ENCODE measurements at places on chromosomes 2 and 18.

GRCh38 chr2:232890896-232891601 is 21.0 kb downstream of the SNORC start:
- no peak for DNase-seq

- DNase-seq = no peak
These were observed 106.0 kb downstream of the UBR3 start for GRCh38 chr2:169933124-169933711.

DNA sequence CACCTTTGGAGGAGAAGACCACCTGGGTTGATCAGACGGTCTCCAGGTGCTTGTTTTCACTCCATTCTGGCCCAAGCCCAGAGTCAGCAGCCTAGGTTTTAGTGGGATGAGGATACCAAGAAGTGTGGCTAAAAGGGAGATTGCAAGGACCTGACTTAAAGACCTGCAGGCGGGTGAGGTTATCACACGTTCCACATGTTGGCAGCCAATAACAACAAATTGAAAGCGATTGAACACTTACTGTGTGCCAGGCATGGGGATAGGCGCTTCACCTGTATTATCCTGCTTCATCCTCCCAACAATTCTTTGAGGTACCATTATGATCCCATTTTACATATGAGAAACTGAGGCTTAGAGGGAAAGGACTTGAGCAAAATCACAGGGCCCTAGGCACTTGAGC is 5.0 kb downstream of the ARL4C start:
- DNase-seq = no peak

GRCh38 chr18:12928206-12928605 is 19.6 kb upstream of the SEH1L start:
- DNase-seq = no peak

- no peak for DNase-seq
These were observed 463.2 kb upstream of the CDH7 start for GRCh38 chr18:65287652-65288051.

- DNase-seq = no peak
These were observed 27.6 kb upstream of the ASPRV1 start for GRCh38 chr2:69989009-69989408.

GRCh38 chr2:108573061-108573460 is 38.8 kb downstream of the LIMS1 start:
- DNase-seq = no peak

DNA sequence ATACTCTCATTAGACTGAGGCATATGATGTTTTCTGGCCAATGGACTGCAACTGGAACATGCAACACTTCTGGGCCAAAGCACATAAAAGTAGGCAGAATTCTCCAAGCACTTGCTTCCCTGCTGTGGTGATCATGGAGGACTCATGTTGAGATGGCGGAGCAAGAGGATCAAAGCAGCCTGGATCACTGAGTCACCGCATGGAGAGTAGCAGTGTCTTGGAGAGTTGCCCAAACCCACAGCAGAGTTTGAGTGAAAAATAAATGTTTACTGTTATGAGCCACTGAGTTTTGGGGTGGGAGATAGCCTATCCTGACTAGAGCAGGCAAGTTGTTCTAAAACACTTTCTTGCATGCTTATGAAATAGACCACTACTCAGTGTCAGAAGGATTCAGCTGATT is 359.5 kb downstream of the ZNF521 start:
- no peak for DNase-seq

DNA sequence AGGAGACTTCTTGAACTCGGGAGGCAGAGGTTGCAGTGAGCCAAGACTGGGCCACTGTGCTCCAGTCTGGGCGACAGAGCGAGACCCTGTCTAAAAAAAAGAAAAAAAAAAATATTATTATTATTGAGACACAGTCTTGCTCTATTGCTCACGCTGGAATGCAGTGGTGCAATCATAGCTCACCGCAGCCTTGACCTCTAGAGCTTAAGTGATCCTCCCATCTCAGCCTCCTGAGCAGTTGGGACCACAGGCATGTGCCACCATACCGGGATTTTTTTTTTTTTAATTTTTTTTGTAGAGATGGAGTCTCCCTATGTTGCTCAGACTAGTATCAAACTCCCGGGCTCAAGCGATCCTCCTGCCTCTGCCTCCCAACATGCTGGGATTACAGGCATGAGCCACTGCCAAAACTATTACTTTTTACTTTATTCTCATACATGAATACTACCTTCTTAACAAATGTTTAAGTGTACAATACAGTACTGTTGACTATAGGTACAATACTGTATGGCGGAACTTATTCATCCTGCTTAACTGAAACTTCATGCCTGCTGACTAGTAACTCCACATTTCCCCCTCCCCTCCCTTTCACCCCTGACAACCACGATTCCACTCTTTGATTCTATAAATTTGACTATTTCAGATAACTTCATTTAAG is 15.5 kb downstream of the FBXO11 start:
- no peak for DNase-seq

GRCh38 chr2:200247494-200247893 is 59.0 kb upstream of the SPATS2L start:
- DNase-seq = no peak

GRCh38 chr2:12278217-12278750 is 438.5 kb upstream of the TRIB2 start:
- DNase-seq = no peak

- DNase-seq = no peak
These were observed 122.7 kb downstream of the COL6A3 start for GRCh38 chr2:237291138-237291792.

DNA sequence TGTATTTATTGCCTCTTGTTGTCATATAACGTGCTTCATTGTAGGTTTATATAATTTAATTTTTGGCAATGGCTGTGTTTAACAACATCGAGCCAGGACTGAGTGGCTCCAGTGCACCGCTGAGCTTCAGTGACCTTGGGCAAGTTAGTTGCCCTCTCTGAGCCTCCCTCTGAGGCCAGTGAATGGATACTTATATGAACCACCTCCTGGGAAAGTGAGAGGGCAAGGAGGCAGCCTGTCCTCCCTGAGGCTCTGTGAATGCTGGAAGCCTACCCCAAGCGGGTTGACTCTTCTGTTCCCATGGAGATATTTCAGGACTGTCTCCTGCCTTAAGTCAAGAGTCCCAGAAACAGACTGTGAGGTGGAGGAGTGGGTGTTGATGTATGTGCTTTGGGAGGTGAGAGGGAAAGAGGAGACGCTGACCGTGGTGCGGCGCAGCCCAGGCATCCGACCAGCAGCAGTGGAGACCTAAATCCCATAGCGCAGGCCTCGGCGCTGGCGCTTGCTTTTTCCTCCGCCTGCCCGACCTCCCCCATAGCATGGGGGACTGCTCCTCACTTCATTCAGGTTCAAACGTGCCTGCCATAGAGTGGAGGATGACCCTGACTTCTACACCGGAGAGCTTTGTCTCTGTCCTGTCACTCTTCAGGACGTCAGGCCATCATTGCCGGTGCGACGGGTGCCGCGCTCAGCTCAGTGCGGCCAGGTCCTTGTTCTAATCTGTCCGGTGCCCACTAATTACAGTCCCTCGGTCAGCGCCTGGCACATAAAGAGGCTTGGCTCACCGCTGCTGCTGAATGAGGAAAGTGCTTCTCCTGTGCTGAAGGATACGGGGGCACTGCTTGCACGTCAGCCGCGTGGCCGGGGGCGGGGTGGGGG is 167.3 kb upstream of the HS6ST1 start:
- DNase-seq = no peak

GRCh38 chr2:108330979-108331378 is 42.3 kb downstream of the SULT1C2 start:
- DNase-seq = no peak

DNA sequence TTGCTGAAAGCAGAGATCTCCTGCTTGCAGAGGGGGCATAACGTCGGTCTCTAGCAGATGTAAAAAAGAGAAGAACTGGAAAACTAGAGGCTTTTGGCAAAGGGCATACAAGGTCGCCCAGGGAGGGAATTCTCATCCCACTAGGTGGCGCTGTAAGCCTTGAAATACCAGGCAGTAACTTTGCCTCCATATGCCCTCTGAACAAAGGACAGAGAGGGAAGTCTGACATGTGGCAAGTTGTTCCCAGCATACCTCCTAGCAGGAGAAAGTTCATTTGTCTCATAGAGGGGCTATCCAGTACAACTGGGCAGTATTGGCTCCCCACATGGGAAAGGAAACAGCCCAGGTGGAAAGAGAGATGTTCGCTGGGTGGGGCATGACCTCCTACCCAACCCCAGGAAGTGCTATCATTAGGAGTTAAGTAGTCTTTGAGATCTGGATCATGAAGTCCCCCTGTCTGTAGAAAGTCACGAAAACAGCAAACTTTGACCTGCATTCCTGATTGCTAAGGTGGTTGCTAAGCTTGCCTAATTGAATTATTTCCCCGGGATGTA is 39.9 kb downstream of the STK17B start:
- peak; percentile 74 for DNase-seq

DNA sequence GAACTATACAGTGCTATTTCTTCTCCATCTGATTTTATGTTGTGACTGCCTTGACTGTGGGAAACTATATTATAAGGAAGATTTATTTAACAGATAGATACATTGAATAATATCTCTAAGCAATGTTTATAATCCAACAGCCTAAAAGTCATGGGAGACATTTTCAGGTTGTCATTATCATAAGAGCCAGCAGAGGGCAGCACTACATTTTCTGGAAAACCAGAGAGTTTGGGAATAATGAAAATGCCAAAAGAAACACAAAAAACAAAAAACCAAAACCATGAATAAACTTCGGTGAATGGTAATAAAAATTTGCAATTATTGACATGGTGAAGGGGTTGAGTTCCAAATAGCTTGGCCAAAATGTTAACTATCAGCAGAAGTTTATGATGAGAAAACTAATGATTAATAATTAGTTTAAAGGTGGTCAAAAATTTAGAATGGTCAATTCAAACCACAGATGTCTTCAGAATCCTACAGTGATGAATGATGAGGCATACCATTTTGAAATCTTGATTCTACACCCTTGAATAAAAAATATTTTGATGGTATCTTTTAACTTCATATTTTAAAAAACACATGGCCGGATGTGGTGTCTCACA is 4.7 kb downstream of the EEF1B2 start:
- no peak for DNase-seq

- DNase-seq = no peak
These were observed 72.7 kb upstream of the MAP3K20 start for GRCh38 chr2:173002751-173003541.

DNA sequence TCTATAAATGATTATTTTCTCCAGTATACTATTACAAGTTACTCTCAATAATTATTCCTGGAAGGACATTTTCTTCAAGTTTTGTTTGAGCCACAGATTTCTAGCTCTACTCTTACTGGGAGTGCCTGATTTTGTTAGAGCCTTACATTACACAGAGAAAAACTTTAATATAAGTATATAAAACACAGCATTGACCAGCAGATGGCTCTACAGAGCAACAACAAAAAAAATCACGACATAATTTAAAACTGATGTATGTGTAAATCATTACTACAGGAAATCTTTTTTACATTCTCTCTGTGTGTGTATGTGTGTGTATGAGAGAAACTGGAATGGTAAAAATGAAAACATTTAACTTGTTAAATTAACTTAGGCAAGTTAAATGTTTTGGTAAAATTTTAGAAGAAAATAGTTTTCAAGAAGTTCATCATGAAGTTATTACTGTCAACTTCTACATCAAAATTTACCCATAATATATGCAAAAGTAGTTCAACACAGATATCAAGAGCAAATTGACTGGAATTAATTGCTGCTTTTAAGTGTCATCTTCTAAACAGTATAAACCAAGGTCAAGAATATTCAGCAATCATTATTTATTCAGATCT is 103.3 kb downstream of the MDH1 start:
- DNase-seq = peak; percentile 2

DNA sequence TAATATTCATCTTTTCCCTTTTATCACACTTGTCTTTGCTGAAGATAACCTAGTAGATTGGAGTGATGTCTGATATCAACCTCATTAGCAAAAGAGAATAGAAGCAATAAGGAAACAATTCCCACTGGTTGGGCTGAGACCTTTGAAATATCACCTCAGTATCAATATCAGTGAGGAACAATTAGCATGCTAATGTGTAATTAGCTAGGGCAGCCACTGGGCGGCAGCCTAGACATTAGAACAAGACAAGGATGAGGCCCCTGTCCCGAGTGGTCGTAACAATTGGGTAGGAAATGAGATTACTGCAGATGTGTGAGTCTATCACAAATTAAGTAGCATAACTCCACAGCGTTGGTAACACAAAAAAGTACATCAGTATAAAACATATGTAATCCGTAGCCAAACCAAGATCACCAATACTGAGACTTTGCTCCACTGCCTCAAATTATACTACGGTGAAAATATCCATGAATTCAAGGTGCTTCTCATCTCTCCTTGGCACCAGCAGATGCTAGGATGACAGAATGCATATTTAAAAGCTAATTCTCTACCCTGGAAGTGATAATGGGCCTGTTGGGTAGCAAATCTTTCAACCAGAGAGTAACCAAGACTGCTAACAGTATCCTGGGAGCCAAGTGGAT is 99.1 kb downstream of the ALPK2 start:
- DNase-seq = peak; percentile 29

DNA sequence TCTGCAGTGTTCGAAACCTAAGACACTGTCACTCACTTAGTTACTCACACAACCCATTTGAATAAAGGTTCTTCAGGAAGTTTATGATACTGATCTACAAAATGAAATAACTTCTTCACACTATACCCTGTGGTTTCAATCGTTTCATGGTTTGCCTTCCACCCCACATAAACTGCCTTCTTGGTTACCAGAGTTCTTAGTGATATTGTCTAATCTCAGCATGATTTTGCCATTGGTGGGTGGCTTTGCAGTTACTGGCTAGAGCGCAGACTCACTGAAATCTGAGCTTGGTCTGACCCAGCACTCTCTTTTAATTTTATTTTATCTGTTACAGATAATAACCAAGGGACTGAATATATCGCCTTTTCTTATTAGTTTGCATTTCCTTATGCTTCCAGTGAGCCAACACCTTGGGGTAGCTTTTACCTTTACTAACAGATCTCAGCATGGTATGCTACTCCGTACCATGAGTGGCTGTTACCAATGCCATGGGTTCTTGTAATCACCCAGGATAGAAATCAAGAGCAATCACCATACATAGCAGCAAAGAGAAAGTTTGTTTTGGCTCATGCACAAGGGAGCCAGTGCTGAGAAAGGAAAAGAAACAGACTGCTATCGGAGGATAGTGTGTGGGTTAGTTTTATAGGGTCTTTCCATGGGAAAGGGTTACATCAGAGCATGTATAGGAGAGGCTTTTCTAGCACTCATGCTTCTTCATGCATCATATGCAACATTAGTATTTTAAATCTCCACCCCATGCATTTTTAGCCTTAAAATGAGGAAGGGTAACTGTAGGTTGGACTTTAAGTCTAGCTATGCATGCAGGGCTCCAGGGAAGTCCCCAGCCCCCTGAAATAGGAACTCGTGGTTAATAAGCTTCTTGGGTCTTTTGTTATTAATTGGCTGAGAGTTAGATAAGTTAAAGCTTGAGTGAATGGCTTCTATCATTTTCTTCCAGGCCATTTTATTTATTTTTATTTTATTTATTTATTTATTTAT is 33.3 kb downstream of the ANXA4 start:
- peak; percentile 50 for DNase-seq

GRCh38 chr2:172462373-172462848 is 35.0 kb downstream of the ITGA6 start:
- no peak for DNase-seq

DNA sequence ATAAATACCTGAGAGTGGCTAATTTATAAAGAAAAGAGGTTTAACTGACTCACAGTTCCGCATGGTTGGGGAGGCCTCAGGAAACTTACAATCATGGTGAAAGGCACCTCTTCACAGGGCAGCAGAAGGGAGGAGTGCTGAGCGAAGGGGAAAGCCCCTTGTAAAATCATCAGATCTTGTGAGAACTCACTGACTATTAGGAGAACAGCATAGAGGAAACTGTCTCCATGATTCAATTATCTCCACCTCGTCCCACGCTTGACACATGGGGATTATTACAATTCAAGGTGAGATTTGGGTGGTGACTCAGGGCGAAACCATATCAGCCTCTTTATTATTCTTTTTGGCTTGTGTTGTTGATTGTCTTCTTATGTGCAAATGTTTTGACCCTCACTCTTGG is 76.2 kb downstream of the WDR7 start:
- DNase-seq = no peak
